ENCODE measurements at places on chromosomes 11 and 22.
A peak's percentile ranks its signal among the peaks of the same experiment; 100 is the strongest.

- no peak for DNase-seq
Measured at GRCh38 chr11:2317354-2318050, 15.7 kb downstream of the TSPAN32 start.

GRCh38 chr22:27959335-27960090, 40.5 kb upstream of the PITPNB start:
- DNase-seq, result no peak

DNA sequence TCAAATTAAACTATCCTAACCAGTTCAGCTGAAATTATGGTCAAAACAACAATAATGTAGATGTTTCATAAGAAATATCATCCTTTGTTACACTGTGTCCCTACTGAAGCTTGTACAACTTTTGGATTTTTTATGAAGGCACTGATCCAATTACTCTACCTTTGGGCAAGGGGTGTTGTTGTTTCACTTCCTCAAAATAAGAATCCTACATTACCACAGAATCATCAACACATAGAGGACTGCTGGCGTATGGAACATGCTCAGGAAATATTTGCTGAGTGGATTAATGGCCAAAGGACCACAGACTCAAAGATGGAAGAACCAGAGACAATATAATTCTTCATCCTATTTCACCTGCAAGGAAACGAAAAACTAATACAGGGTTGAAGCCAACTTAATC, 907.5 kb upstream of the CCDC90B start:
- DNase-seq, result no peak

DNA sequence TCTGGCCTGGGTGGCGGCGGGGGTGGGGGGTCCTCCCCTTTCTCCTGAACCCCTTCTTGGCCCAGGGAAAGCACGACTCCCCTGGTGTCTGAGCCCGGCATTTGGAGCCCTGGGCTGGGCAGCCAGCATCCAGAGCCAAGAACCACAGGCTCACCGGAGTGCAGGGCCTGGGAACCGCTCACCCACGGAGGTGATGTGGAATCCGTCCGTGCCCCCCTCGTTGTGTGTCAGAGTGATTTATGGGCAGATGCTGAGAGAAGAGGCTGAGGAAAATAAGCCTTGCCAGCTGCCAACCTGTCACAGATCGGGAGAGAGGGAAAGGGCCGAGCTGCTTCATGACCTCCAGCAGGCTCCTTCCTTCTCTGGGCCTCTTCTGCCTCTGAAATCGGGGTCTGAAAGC, 33.7 kb downstream of the WNT11 start:
- no peak for DNase-seq

DNA sequence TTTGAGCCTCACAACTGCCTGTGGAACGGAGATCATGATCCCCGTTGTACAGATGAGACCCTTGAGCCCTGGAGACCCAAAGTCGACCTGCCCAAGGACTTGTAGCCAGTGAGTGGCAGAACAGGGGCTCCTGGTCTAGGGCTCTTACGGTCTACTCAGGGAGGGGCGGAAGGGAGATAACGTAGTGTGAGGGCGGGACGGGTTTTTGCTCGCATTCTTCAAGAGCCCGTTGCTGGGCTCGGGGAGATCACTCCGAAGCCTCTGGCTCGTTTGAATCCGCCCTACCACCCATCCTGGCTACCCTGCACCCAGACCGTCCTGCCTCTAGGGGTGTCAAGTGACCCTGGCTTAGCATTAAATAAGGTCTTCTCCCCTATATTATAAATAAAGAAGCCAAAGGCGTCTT, 639 bp downstream of the CRY2 start:
- DNase-seq, result peak; percentile 55

- no peak for DNase-seq
Measured at GRCh38 chr11:64458997-64459396, 100.0 kb downstream of the RPS6KA4 start.

GRCh38 chr11:64753019-64753379, 6.8 kb downstream of the PYGM start:
- no peak for DNase-seq

DNA sequence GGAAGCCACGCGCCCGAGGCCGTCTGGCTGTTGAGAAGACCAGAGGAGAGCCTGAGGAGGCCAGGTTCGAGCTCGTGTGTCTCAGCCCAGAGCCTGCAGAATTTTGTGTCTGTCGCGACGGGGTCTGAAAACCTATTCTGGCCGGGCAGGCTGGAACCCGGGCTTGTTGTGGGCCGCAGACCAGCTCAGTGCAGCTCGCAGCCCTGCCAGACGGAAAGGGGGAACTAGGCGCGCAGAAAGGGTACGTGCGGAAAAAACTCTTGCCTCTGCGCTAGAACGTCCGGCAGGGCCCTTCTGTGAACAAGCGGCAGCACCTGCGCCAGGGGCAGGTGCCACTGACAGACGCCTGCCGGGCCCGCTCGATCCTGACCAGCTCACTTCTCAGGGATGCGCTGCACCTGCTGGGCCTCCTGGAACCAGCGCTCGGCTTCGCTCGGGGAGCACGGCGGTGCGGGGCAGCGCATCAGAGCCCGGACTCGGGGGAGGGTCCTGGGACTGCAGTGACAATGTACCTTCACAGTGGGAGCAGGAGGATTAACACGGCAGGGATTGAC, 409.3 kb downstream of the BRD1 start:
- DNase-seq, result no peak

- peak; percentile 99 for DNase-seq
Measured at GRCh38 chr11:62831520-62832335, at the start of gene STX5. TSS of gene STX5 (minus strand) at chr11:62832051. CDS start at chr11:62831243, 808 bp downstream.

DNA sequence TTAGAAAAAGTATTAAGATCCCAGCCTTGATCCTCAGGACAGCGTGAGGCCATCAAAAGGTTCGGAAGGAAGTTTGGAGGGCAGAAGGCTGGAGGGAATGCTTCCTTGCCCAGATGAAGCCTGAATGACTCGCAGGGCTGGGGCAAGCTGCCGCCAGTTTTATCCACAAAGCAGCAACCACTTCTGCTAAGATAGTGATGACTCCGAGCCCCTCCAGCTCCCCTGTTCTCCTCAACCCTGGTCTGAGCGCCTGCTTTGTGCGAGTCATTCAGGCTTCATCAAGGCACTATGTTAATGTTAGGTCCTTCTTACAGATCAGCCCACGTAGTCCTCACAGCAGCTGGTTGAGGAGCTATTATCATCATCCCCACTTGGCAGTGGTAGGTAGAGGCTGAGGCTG, 158.8 kb downstream of the COMMD9 start:
- DNase-seq, result no peak

DNA sequence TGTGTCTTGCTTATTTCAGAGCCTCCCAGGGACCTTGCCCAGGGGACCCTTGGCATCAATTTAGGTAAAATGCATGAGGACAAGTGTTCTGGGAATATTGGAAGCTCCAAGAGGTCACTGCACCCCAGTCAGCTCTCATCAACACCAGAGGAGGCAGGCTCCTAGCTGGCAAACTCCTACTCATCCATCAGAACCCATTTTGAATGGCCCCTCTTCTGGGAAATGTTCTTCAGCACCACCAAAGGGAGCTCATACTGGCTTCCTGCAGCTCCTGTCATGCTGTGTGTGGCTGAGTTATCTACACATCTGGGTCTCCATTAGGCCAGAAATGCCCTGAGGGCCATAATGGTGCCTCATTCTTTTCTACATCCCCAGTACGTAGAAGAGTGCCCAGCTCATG, 17.7 kb downstream of the LRRC10B start:
- DNase-seq, result no peak

GRCh38 chr11:20671856-20672546, 2.6 kb downstream of the NELL1 start:
- DNase-seq, result no peak

- no peak for DNase-seq
Measured at GRCh38 chr11:114784216-114784615, 105.9 kb downstream of the NXPE2 start.

GRCh38 chr22:29739346-29739875, 19.6 kb downstream of the CABP7 start:
- DNase-seq, result no peak

- no peak for DNase-seq
Measured at GRCh38 chr11:131710511-131710910, 340.1 kb downstream of the NTM start.

DNA sequence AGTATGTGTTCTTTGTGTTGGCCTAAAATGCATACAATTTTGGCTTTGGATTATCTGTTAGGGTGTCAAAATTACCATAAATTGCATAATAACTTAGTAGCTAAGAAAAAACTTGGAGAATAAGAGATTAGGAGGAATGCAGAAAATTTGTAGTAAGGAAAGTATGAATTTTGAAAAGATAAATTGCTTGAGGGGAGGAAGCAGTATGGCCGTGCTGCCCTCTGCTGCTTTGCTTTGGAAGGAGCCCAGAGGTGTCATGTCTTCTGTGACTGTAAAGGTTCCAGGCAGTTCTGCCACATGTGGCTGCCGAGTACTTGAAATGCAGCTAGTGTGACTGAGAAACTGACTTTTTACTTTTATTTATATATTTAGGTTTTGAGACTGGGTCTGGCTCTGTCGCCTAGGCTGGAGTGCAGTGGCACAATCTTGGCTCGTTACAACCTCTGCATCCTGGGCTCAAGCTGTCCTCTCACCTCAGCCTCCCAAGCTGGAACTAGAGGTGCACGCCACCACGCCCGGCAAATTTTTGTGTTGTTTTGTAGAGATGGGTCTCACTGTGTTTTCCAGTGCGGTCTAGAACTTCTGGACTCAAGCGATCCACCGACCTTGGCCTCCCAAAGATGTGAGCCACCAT, 1.8 kb downstream of the ADSL start:
- DNase-seq, result peak; percentile 62

DNA sequence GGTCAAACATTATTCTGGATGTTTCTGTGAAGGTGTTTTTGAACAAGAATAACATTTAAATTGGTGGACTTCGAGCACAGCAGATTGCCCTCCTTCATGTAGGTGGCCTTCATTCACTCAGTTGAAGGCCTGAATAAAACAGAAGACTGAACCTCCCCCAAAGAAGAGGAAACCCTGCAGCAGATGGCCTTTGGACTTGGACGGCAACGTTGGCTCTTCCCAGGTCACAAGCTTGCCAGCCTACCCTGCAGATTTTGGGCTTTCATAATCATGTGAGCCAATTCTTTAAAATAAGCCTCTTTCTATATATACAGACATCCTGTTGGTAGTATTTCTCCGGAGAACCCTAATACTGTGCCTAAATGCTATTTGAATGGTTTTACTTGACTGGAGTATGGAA, 432.2 kb upstream of the NARS2 start:
- no peak for DNase-seq

DNA sequence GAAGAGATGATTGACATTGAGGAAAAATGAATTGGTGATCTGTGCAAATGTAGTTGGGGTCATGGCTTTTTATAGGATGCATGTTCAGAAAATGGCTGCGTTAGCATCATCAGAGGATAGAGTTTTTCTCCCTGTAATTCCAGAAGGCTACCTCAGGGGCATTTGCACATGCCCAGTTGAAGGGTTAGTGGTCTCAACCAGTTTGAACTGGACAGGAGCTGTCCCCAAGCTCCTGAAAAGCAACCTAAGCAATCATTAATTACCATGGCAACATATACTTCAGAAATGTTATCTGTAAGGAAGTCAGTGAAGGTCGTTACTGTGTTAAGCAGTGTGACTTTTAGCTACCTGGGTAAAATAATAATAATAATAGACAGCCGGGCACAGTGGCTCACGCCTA, 29.3 kb downstream of the TUG1 start:
- no peak for DNase-seq

DNA sequence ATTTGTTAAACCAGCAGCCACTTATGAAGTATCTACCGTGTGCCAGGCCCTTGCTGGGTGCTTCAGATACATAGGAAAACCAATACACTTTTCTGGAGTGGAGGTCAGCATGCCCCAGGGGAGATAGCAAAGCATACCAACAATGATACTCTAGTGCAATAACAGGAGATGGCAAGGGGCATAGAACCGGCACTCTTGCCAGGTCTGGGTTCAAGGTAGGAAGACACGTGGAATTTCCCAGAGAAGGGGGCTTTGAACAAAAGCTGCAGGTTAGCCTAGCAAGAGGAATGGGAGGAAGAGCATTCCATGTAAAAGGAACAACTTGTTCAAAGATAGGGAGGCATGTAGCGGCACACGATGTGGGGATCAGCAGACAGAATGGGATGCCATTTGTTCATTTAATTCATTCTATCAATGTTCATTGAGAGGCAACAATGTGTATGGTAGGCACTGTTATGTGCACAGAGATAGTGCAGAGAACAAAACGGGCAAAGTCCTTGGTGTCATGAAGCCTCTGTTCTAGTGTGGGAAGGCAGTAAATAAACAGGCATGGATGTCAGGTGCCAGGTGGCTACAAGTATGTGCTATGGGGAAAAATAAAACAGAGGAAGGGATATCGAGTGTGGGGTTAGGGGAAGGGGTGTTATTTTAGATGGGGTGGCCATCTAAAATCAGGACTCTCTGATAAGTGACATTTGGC, 162.6 kb upstream of the E2F8 start:
- no peak for DNase-seq

DNA sequence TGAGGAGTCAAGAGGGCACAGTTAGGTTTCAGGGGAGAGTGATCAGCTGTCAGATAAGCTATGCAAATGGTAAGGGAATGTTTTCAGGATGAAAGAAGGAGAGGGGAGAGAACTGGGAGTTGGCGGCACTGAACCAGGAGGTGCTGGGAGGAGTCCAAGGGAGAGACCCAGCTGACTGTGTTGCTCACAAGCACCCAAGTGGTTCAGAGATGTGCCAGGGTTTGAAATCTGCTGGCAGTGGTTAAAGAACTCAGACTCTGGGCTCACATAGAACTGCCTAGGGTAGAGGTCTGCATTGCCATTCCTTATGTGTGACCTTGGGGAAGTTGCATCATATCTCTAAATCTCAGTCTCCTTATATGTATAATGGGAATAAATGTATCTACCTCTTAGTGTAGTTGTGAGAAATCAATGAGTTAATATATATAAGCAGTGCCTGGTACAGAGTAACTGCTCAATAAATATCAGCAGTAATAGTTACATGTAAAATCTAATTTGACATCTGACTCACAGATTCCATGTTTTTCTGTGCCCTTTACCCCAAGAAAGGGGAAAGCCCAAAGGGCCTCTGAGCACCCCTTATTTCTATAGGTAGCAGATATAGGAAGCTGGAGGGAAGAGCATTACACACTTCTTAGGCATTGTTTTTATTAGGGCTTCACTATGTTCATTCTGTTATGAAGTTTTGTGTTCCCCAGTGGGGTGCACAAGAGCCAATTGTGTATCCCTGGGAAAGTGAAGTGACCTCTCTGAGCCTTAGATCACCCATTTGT, 66.9 kb upstream of the SESN3 start:
- no peak for DNase-seq
